Amygdala (tissue), 56 donors: ENCODE measurements at places on chromosomes 2 and 18.

- DNase-seq, result no peak
Measured at GRCh38 chr18:41353777-41354528, 601.1 kb upstream of the PIK3C3 start.

GRCh38 chr2:229914171-229914570 lies 7.6 kb downstream of the TRIP12 start:
- no peak for DNase-seq

DNA sequence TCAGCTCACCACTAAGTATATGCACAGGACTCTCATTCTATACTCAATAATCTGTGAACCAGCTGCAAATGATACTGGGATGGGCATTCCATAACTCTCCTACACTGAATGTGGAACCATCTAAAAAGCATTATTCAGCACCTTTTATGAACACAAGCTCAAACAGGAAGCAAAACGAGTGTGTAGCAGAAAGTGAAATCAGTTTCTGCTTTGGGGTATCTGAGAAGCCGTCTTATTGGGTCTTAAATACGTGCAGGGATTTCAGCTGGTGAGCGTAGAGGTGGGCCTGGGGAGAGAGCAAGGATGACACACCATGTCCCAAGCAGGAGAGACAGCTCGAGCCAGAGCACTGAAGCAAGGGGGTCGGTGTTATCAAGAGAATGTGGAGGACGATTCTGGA lies 120.0 kb upstream of the TTN start:
- no peak for DNase-seq

GRCh38 chr18:44729631-44730101 lies 49.0 kb downstream of the SETBP1 start:
- no peak for DNase-seq

- DNase-seq, result no peak
Measured at GRCh38 chr2:212494418-212495020, 44.1 kb downstream of the ERBB4 start.

GRCh38 chr2:168138901-168139300 lies 108.5 kb downstream of the STK39 start:
- no peak for DNase-seq

DNA sequence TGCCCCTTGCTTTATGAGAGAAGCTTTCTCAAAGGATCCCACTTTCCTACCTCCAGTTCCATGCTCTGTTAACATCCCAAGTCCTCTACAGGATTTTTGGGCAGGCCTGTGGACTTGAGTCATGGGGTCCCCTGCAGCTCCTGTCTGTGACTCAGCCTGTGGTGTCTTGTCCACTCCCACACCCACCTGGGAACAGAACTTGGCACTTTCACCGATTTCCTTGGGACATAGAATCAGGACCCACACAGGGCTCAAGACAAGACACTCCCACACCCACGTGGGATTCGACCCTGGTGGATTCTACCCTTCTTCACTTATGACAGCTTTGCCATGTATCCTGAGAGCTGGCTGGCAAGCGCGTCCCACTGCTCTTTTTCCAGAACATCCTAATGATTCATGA lies 30.7 kb upstream of the HDAC4 start:
- no peak for DNase-seq

DNA sequence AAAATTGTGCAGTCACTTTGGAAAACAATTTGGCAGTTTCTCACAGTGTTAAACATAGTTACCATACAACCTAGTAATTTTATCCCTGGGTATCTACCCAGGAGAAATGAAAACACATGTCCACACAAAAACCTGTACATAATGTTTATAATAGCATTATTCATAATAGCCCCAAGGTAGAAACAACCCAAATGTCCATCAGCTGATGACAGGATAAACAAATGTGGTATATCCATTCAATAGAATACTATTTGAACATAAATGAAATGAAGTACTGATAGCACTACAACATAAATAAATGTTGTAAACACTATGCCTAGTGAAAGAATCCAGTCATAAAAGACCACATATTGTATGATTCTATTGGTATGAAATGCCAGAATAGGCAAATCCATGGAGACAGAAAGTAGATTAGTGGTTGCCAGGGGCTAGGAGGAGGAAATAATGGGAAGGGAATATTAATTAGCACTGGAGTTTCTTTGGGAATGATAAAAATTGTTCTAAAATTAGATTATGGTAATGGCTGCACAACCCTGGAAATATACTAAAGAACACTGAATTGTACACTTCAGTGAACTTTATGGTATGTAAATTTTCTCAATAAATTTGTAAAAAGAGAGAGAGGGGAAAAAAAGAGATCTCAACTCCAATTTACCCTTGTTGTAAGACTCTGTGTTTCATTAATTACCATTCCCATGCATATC lies 20.8 kb upstream of the VIT start:
- no peak for DNase-seq

DNA sequence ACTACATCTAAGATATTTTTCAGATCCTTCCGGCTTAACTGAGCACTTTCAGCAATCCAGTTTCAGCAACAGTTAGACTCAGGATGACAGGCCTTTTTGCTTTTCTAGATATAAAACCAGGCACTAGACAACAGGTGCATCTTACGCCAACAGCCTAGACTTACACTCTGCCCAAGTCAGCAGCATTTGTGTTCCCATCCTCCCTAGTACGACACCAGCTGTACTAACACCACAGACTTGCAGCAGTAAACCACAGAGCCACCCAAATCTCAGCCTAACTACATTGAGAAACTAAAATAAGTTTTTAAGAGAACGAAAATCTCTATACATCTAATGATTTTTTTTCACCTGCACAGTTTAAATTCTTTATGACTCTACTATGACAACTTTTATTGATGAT lies 89.9 kb upstream of the DNMT3A start:
- DNase-seq, result no peak

DNA sequence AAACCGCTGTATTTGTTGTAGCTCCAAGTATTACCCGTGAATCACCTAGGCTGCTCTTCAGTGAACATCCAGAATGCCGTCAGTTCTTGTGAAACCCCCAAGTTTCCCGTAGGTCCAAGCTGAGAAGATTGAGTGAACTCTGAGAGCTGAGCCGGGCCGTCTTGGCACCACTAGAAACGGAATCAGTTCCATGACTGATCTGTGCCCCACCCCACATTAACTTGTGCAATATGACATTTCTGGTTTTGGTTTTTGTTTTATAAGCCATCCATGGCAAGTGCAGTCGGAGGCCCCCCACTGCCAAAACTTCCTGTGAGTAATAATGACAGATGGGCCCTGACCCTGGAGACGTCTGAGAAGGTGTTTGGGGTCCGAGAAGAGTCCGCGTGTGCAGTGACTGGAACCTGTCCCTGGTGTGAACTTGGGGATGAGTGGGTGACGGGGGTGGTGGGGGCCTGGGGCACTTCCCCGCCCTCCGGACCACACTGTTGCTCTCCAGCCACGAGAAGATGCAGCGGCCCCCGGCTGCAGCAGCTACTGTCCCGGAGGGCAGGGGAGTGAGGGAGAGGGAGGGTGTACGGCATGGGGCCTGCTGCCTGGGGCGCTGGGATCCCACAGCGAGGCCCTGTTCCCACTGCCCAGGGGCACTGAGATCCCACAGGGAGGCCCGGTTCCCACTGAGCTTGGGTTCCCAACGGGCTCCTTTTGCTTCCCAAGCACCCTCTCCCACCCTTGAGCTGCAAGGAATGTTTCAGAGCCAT lies 26.5 kb downstream of the NFATC1 start:
- no peak for DNase-seq

DNA sequence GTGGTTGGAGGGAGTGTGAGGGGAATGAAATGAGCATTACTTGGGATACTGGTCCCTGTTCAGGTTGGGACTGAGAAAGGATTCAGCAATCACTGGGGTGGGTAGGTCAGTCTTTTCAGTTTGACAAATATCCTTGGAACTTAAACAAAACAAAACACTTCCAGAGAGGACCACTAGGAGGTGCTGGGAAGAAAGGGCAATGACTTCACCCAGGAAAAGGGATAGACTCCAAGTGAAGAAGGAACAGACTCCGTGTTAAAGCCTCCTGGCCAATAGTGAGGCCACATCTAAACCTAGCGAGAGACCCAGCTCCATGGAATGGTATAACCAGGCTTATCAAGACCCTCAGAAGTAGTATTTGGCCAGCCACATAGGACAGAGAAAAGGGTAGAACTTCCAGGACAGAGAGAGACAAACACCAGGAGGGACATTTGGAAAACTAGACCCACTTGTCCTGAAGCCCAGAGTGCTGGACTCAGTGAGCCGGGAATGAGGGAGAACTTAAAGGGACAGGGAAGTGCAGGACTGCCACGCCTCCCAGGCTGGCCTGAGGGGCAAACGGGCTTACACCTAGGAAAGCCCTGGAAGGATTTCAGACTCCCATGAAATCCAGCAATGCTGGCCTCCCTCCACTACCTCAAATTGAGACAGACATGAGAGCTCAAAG lies 19.6 kb upstream of the KCNG3 start:
- DNase-seq, result no peak

- no peak for DNase-seq
Measured at GRCh38 chr2:101435001-101435862, 39.7 kb downstream of the RFX8 start.

- DNase-seq, result no peak
Measured at GRCh38 chr2:58852905-58853304, 611.8 kb upstream of the FANCL start.

DNA sequence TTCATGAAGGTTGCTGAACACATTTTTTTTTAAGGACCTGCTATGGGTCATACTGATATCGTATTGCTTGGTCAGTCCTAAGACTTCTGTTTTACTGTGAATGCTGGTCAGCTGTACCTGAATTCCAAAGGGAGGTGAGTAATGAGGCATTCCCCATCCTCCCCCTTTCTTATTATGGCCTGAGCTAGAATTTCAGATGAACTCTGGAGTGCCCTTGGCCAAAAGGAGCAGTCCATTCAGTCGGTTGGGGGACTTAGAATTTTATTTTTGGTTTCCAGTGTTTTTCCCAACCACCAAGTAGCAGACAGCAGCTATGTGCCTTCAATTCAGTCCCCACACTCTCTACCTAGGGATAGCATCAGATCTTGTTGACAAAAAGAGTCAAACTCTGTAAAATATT lies 26.9 kb upstream of the PDCL3 start:
- DNase-seq, result no peak

GRCh38 chr2:206982360-206982955 lies 43.1 kb downstream of the CPO start:
- no peak for DNase-seq

- DNase-seq, result no peak
Measured at GRCh38 chr18:56003009-56003719, 415.2 kb upstream of the TCF4 start.

- no peak for DNase-seq
Measured at GRCh38 chr2:189580658-189581353, at the start of gene SLC40A1. TSS of gene SLC40A1 (minus strand) at chr2:189580786. CDS start at chr2:189580460, 326 bp downstream.

- DNase-seq, result no peak
Measured at GRCh38 chr2:151111599-151112278, 149.9 kb downstream of the RBM43 start.

DNA sequence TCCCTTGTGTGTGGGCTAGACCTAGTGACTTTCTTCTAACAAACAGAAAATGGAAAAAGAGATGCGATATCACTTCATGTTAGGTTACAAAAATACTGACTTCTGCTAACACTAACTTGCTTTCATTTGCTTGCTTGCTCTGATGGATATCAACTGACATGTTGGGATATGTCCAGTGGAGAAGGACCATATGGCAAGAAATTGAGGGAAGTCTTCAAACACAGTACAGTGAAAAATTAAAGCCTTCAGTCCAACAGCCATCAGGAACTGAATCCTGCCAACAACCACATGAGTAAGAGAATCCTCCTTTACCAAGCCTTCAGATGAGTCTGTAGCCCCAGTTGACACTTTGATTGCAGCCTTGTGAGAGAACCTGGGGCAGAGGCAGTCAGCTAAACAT lies 143.9 kb downstream of the MAIP1 start:
- no peak for DNase-seq

DNA sequence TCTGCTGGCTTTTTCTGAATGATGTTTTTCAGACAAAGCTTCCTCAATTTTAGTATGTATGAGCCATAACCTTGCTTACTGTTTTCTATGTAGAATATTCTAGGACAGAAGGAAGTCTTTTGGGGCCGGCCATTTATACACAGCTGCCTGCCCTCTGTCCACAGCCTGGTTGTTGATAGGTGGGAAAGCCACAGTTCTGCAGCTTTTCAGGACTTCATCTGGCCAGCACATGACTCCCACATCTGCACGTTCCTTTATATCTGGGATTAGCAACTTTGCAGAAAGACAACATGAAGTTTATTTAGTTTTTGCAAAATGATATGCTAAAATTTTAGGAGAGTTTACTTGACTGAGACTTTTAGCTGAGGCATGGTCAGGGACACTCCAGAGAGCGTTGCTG lies 105.6 kb downstream of the CEP192 start:
- no peak for DNase-seq

GRCh38 chr18:30491815-30492551 lies 550.6 kb downstream of the DSC3 start:
- DNase-seq, result no peak

- DNase-seq, result no peak
Measured at GRCh38 chr18:9986156-9986930, 72.5 kb downstream of the VAPA start.

- no peak for DNase-seq
Measured at GRCh38 chr2:169765523-169765922, 31.9 kb downstream of the KLHL23 start.
